Activated T-cell treated with anti-CD3 and anti-CD28 coated beads, Interleukin-2, amount 50 U/mL, for 72 hours (primary cell): ENCODE measurements at places on chromosomes 1 and 21. TPM values are rescaled to one million over a fixed set of nuclear protein-coding genes. Genes with fewer than 3 reads are reported as not detected.
A peak's percentile ranks its signal among the peaks of the same experiment; 100 is the strongest.

GRCh38 chr1:185318431-185319138 lies 1.5 kb upstream of the IVNS1ABP start:
- H3K36me3 ChIP-seq, result peaks cover 12% of the 10 kb centered on the region
- no peak for DNase-seq
- peak overlapping the region; percentile 97 for H3K4me3 ChIP-seq
- H3K27ac ChIP-seq, result peak overlapping the region; percentile 84
- no peaks in the 10 kb centered on the region for H3K27me3 ChIP-seq

GRCh38 chr1:227945891-227946623 lies 1.7 kb downstream of the WNT9A start:
- peaks cover 8% of the 10 kb centered on the region for H3K27me3 ChIP-seq
- no peak overlapping the region for H3K27ac ChIP-seq
- DNase-seq, result no peak
- H3K4me1 ChIP-seq, result no peaks in the 10 kb centered on the region

GRCh38 chr1:11796036-11796828 lies 9.5 kb downstream of the MTHFR start:
- no peaks in the 10 kb centered on the region for H3K27me3 ChIP-seq
- no peak for DNase-seq
- peaks cover 11% of the 10 kb centered on the region for H3K36me3 ChIP-seq
- no peak overlapping the region for H3K4me3 ChIP-seq
- H3K27ac ChIP-seq, result no peak overlapping the region

Gene RNU1-3
- 1,100 TPM for total RNA-seq

DNA sequence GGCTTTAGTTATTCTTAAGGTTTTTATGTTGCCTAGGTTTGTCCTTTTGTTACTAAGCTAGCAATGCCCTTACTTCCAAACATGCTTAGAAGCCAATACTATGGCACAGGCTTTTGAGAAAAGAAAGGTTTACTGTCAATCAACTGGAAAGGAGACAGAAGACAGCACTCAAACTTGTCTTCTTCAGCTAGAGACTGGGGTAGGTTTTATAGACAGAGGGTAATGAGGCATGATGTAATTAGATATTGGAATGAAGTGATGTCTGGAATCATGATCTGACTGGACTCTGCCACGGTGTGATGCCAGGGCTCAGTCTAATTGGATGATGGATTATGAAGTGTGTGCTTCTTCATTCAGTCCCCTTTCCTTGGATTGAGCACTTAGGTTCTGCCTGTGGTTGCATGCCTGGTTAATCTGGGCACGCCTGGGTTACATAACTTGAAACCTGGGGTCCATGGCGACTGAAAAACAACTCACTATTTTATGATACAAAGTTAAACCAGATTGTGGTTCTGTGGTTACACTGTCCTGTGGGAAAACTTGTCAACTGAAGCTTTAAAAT lies 625.8 kb downstream of the BRINP3 start:
- H3K27me3 ChIP-seq, result no peaks in the 10 kb centered on the region
- no peak overlapping the region for H3K4me3 ChIP-seq
- no peaks in the 10 kb centered on the region for H3K36me3 ChIP-seq
- H3K4me1 ChIP-seq, result no peaks in the 10 kb centered on the region
- no peak for DNase-seq

- no peak overlapping the region for H3K27ac ChIP-seq
- DNase-seq, result no peak
- no peaks in the 10 kb centered on the region for H3K27me3 ChIP-seq
These were observed 69.9 kb upstream of the WDR26 start for GRCh38 chr1:224504297-224505041.

- peaks cover 22% of the 10 kb centered on the region for H3K27me3 ChIP-seq
- H3K4me3 ChIP-seq, result no peak overlapping the region
- no peak for DNase-seq
- no peak overlapping the region for H3K27ac ChIP-seq
- no peaks in the 10 kb centered on the region for H3K4me1 ChIP-seq
- no peaks in the 10 kb centered on the region for H3K36me3 ChIP-seq
These were observed 34.7 kb downstream of the PRRX1 start for GRCh38 chr1:170698301-170699275.

- no peaks in the 10 kb centered on the region for H3K27me3 ChIP-seq
- no peak overlapping the region for H3K4me3 ChIP-seq
- no peaks in the 10 kb centered on the region for H3K4me1 ChIP-seq
- H3K36me3 ChIP-seq, result peaks cover 3% of the 10 kb centered on the region
- no peak overlapping the region for H3K27ac ChIP-seq
These were observed 68.9 kb downstream of the DMAP1 start for GRCh38 chr1:44281962-44282703.

DNA sequence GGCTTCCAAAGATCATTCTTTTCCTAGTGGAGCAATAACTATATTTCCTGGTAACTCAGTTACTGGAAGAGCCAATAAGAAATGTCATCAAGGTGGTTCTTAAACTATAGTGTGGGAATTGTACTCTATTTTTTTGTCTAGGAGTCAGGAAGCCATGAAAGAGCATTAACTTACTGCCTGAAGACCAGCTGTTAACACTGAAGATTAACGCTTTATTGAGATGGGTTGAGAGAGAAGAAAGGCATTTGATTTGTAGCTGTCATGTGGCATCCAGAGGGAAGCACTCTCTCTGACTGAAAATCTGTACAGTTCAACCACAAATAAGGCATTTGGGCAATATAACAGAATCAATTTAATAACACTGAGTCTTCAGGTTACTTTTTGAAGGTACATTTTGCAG lies 76.0 kb downstream of the DNM3 start:
- no peak overlapping the region for H3K4me3 ChIP-seq
- no peaks in the 10 kb centered on the region for H3K4me1 ChIP-seq
- no peaks in the 10 kb centered on the region for H3K27me3 ChIP-seq
- DNase-seq, result no peak
- H3K36me3 ChIP-seq, result no peaks in the 10 kb centered on the region

- H3K4me3 ChIP-seq, result peak overlapping the region; percentile 76
- no peaks in the 10 kb centered on the region for H3K27me3 ChIP-seq
- DNase-seq, result peak; percentile 74
- peaks cover 54% of the 10 kb centered on the region for H3K4me1 ChIP-seq
These were observed 30.9 kb downstream of the SKI start for GRCh38 chr1:2258996-2259395.

Gene PTGFR
- not detected for total RNA-seq

DNA sequence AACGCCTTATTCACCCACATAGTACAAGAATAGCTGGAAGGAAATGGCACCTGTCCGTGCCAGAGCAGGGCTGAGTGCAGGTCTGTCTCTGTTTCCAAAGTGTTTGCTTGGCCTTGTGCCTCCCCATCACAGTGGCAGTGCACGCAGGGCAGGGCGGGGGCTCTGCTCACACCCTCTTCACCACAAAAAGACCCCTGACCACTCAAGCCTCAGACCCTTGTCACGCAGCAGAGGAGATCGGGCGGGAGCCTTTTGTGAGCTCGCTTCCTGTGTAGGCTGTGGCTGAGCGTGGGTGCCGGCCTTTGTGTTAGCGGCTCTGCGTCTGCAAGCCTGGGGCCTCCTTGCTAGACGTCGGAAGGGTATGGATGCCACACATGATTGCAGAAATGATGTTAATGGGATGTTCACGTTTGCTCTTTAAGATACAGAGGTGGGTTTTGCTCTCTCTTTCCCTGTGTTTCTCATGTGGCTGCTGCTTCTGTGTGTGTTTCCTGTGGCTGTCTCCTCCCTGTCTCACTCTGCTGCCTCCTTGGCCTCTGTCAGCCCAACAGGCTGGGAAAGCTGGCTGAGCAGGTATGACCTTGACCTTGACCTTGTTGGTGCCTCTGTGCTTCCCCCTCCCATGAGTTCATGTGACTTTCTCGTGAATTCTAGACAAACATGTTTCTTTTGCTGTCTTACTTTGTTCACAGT lies 45.4 kb downstream of the S100B start:
- H3K27me3 ChIP-seq, result no peaks in the 10 kb centered on the region
- peaks cover 66% of the 10 kb centered on the region for H3K4me1 ChIP-seq

GRCh38 chr1:205077158-205077933 lies 6.9 kb downstream of the TMEM81 start:
- H3K27ac ChIP-seq, result no peak overlapping the region
- no peaks in the 10 kb centered on the region for H3K27me3 ChIP-seq
- H3K4me1 ChIP-seq, result no peaks in the 10 kb centered on the region
- H3K36me3 ChIP-seq, result no peaks in the 10 kb centered on the region
- no peak for DNase-seq
